ENCODE measurements at places on chromosomes 11 and 22.

- DNase-seq, result no peak
Observed at GRCh38 chr22:35102663-35103062, 36.7 kb downstream of the ISX start.

DNA sequence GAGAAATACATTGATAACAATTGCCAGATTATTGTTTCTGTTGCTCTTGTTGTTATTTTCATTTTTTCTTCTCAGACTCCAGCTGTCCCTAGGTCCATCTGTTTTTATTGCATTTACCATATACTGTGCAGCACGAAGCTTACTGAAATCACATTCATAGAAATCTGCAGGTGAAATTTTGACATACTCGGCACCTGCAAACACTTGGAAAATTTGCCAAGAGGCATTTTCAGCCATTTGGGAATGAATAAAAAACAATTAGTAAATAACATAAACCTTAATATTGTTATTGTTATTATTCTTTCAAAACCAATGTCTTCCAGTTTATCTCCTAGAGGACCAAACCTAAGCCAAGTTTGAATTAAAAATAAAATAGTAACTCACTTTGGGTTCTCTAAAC is 2357.2 kb downstream of the LRRC4C start:
- DNase-seq, result no peak

DNA sequence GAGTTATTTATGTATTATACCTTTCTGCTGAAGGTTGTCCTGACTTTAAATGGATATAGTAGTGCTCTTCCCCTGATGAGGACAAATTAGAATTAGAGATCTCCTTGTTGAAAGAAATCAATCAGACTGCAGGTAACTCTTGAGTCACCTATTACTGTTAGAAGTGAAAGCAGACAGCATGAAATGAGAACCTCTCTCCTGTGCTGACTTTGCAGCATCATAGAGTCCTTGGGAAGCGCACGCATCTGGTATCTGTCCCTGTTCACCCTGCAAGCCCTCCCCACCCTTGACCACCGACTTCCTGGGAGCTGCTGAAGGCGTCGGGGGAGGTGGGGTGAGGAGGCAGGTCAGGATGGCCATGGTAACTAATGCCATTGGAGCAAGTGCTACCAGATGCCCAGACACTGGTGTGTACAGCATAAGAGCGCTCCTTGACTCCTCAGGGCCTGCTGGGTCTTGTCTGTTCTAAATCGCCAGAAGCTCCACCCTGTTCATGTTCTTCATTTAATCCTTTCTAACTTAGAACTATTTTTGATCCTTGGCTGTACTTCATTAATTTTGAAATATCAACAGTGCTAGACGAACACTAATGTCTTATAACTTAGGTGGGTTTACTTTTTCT is 143.9 kb downstream of the WNT7B start:
- no peak for DNase-seq

DNA sequence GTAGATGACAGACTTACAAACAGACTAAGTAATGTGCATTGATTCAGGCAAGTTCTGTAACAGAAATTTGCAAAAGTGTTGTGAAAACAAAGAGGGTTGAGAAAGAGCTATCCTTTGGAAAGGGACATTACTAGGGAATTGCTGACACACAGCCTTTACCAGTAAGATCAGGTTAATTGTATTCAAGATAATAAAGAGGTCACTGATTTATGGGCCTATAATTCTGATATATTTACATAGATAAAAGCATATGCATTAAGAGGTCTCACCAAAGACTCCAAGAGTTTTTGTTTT is 138.7 kb downstream of the MAML2 start:
- DNase-seq, result no peak

DNA sequence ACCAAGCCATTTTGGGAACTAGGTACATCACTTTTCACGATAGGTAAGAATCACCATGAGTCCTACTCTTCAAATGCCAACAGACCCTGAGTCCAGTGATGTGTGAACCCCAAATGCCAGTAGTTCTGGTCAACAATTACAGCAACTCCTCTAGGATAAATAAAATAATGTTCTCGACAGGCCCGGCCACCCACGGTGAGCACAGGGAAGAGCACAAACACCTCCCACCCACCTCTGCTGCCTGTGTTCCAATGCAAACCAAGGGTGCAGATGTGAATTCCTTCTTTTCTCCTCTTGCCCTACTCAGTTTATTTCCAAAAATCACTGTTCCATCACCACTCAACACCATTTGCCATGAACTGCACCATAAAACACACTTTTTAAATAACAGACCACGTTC is 33.3 kb downstream of the MPPED2 start:
- DNase-seq, result no peak

GRCh38 chr22:45290410-45290936 is 5.7 kb downstream of the UPK3A start:
- no peak for DNase-seq

GRCh38 chr22:20116376-20116950 is 559 bp downstream of the RANBP1 start:
- no peak for DNase-seq

GRCh38 chr11:13837286-13837685 is 125.2 kb upstream of the SPON1 start:
- no peak for DNase-seq

DNA sequence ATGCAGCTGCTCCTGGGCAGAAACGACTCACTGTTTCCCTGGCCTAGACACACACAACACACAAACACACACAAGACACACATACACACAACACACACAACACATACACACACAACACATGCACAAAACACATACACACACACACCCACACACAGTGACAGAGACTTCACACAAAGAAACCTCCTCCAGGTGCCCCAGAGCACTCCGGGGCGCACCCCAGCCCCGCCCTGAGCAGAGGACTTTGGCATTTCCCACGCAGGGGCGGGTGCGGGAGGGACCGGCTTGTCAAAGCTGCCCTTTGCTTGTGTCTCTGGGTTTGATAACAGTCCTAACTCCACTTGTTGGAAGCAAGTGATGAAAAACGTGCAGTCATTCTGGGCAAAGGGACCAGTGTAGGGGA is 6.5 kb downstream of the APOBEC3A start:
- no peak for DNase-seq

DNA sequence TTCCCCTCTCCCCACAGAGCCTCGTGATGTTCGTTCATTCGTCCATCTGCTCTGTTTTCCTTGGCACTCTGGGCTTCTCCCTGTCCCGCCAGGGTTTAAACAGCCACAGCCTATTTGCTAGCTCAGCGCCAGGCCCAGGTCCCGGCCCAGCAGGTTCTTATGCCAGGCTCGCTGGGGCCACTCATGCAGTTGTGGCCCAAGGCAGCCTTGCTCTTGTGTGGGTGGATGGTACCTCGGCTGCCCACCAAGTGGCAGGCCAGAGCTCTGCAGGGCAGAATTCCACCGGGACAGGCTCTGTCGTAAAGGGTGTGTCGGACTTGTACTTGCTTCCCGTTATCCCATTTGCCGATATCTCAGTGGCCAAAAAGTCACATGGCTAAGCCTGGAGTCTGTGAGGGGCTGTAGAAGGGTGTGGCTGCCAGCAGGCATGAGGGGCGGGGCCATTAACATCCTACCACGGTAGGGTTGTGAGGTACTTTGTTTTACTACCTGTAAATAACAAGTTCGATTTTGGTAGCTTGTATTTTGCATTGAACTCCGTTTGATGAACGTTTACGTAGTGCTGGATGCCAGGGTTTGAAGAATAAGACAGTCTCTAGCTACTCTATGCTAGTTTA is 7.9 kb downstream of the FAM118A start:
- no peak for DNase-seq

GRCh38 chr22:37898441-37899181 is 7.5 kb upstream of the MICALL1 start:
- no peak for DNase-seq

GRCh38 chr22:25777870-25778269 is 35.9 kb downstream of the MYO18B start:
- no peak for DNase-seq

DNA sequence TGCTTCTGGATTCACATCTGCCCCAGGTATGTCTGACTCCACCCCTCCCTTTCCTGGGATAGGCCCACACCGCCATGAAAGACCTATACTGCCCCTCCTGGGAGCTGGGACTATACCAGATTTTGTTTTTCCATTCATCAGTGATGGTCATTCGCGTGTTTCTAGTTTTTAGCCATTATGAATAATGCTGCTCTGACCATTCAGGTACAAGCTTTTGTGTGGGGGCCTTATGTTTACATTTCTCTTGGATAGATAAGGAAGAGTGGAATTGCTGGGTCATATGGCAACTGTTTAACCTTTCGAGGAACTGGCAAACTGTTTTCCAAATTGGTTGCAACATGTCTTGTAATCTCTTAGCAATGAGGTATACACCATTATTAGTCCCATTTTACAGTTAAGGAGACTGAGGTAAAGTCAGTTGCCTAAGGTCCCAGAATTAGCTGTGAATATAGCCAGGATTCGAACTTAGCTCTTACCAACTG is 1.2 kb upstream of the TBC1D10A start:
- no peak for DNase-seq

DNA sequence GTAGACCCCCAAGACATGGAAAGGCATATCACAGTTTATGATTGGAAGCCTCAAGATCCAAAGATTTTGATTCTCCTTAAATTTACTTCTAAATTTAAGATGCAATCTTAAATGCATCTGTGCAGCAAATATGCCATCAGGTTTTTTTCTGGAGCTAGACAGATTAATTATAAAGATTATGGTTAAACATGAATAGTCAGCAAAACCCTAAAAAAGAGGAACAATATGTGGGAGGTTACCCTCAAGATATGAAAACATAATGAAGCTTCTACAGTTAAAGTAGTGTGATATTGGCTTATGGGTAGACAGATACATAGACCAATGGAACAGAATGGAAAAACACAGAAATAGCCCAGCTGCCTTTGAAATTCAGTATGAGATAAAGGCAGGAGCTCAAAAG is 31.7 kb downstream of the OR8B12 start:
- DNase-seq, result no peak

GRCh38 chr11:31804312-31805036 is 6.6 kb downstream of the PAX6 start:
- DNase-seq, result no peak

GRCh38 chr11:33869481-33870422 is 22.1 kb downstream of the LMO2 start:
- no peak for DNase-seq

DNA sequence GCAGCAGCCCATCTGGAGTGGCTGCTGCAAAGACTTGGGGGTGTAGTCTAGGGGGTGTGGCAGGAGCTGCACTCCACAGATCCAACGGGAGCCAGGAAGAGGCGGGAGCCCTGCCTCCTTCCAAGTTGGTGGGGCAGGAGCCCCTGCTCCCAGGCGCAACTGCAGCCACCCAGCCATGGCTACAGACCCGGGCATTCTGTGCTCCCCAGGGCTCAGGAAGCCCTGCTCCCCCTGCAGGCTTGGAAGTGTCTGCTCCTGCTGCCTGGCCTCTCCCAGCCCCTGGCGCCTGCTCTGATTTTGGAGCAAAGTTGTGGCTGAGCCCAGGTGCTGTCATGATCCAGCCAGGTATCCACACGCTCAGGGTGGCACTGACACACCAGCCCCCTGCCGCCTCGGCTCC is 58.5 kb downstream of the CCDC34 start:
- DNase-seq, result no peak

DNA sequence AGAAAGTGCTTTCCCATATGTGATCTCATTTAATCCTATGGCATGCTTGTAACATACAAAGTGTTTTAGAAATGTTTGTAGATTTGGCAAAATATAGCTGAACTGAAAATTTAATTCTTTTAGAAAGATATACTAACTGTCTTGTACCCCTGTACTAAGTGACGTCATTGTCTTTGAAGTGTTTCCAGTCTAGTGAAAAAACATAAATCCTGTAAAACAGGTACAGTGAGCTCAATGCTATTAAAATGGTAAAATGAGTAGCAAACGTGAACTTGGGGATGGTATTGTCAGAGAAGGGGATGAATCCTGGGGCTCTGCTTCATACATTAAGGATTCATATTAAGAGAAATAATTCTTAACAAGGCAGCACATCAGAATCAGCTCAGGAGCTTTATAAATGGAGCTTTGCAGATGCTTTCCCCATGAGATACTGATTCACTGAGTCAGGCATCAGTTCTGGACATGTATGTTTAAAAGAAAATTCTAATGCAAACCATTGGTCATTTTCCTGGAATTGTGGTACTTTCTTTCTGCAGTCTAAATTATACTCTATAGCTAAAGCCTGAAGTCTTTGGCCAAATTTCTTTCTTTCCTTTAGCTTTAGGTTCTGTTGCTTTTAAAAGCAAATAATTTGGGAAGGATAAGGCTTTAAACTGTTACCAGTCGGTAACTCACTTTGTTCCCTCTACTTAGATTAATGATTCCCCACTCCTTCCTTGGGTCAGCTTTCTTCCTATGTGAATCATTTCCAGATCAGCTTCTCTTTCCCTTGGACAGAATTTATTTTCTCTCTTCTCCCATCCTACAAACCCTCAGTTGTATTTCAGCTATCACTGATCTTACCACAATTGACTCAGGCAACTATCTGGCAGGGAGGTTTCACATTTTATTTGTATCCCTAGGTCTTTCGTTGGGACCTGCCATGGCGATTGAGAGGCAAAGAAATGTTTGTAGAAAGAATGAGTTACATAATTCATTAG is 57.5 kb upstream of the DDI1 start:
- DNase-seq, result no peak

DNA sequence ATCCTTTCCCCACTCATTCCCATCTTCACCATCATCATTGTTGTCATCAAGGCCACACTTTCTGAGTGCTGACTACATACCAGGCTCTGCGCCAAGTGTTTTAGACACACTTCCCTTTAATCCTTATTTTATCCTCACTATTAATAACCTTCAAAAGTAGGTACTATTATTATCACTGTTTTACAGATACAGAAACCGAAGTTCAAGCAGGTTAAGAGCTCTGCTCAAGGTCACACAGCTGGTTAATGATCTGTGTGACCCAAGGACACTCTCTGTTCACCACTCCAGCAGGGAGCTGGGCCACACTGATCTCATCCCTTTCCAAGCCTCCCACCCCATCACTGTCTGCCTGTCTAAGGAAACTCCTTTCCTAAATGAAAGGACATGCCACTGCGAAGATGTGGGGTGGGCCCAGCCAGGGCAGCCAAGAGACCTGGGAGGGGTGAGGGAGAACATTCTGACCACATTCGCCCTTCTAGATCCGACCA is 17.2 kb upstream of the TSKU start:
- DNase-seq, result peak; percentile 9

- DNase-seq, result peak; percentile 14
Observed at GRCh38 chr22:47369020-47369419, 606.6 kb downstream of the TBC1D22A start.

- no peak for DNase-seq
Observed at GRCh38 chr11:2698386-2699184, 1.2 kb downstream of the KCNQ1OT1 start.

DNA sequence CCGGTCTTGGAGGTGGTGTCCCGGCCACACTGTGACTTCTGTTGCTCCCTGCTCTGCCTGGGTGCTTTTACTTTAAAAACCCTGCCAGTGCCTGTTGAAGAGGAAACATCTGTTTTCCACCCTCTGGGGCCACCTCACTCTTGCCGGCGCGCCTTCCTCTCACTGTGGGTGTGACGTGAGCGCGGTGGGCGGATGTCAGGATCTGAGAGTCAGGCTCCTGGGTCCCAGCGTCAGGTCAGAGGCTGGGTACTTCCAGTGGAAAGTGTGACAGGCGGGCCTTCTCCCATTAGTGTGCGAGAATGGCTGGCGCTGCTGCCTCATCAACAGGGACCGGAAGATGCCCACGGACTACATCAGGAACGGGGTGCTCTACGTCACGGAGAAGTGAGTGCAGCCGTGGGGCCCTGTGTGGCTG is 54.2 kb downstream of the GRAMD4 start:
- DNase-seq, result peak; percentile 81

Measured in activated CD4-positive, CD25-positive, alpha-beta regulatory T cell treated with anti-CD3 and anti-CD28 coated beads, Interleukin-2, amount 50 U/mL, for 72 hours (primary cell).